Progenitor cell of endocrine pancreas (in vitro differentiated cells): ENCODE measurements at places on chromosomes 5 and 9.

DNA sequence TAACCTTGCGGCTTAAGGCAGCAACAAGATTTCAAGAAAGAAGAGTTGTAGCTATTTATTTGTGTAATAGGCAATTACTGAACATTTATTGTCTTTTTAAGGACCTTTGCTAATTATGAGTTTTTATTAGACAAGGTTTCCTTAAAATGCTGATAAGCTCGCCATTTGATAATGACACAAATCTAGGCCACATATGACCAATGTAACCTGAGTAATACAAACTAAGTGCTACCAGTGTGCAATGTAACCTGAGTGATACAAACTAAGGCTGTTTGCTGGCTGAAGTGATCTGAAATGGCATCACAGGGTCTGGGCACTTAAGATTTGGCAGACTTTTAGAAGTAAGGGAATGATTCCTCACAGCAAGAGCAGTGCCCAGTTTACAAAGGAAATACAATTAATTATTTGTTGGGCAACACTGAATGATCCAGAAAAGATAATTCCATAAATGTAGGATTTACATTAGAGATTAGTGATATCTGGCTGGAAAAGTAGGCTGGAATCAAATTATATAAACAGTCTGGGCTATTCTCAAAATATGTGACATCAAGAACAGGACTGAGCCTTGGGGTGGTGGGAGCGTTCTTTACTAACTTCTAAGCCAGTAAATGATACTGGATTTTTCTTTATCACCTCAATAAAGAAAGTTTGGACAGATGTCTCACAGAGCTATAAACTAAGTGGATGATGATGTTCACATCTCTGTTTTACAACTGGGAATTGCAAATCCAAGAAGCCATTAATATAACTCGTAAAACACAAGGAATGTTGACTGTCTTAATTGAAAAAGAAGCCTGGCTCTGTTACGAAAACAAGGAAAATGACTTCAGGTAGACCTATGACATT lies 54.8 kb downstream of the MRPS27 start:
- no peak for DNase-seq

DNA sequence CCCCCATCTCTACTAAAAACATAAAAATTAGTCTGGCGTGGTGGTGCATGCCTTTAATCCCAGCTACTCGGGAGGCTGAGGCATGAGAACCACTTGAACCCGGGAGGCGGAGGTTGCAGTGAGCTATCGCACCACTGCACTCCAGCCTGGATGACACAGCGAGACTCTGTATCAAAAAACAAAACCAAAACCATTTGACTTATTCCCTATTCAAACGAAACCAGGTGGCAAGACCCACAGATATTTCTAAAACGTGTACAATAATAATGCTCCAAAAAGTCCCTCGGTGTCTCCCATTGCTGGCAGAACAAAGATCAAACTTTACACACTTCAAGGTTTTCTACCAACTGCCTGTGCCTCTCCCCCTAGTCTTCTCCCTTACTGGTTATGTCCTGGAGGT lies 29.8 kb downstream of the HMGCR start:
- DNase-seq = no peak

DNA sequence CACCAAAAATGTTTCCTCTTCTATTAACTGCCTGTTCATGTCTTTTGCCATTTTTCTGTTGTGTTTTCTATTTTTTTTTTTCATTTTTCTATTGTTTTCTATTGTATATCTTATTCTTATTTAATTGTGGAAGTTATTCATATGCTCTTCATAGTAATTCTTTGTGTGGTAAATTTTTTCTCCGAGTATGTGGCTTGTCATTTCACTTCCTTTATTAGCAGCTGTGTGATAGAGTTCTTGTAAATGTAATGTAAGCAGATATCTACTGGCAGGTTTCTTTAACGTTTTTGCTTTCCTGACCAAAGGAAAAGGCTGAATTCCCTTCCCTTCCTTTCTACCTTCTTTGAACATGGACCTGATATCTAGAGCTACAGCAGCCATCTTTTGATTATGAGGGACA lies 5.8 kb upstream of the PLPP1 start:
- no peak for DNase-seq

GRCh38 chr9:106717686-106718085 lies 145.3 kb upstream of the ZNF462 start:
- DNase-seq = no peak

- DNase-seq = no peak
Observed at GRCh38 chr5:39555788-39556187, 131.0 kb upstream of the DAB2 start.

DNA sequence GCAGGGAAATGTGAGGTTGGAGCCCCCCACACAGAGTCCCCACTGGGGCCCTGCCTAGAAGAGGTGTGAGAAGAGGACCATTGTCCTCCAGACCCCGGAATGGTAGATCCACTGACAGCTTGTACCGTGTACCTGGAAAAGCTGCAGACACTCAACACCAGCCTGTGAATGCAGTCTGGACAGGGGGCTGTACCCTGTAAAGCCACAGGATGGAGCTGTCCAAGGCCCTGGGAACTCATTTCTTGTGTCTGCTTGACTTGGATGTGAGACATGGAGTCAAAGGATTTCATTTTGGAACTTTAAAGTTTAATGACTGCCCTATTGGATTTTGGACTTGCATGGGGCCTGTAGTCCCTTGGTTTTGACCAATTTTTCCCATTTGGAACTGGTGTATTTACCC lies 535.0 kb upstream of the MEF2C start:
- DNase-seq = no peak

DNA sequence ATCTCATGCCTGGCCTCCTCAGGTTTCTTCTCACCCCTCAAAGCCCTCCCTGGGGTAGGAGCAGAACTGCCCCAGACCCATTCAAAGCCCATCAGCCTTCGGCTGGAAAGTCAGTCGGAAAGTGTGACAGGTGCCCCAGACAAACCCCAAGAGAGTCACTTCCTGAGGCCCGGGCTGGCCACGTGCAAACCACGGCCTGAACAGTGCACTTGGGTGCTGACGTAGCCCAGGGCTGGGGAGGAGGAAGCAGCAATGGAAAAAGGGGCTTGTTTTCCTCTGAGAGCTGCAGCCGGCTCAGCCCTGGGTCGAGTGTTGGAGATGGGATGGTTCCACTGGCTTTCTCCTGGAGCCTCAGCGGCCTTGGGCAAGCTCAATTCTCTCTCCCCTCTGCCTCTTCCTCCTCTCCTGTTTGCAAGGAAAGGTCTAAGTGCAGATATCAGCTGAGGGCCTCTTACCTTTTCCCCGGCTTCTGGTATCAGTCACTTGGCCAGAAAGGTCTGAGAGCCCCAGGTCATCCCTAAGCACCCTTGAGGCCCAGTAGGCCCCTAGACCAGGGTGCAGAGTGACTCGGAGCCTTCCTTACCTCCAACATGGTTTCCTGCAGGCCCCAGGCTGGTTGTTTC lies 5.9 kb upstream of the EGR1 start:
- DNase-seq = no peak

- DNase-seq = peak; percentile 74
Observed at GRCh38 chr9:4662108-4662988, at the start of gene PLPP6. Gene PLPP6 (plus strand): TSS chr9:4662294. CDS start chr9:4662376, 82 bp downstream.
